ENCODE measurements at places on chromosomes 5 and 9. TPM values are rescaled to one million over a fixed set of nuclear protein-coding genes. Genes with fewer than 3 reads are reported as not detected.

DNA sequence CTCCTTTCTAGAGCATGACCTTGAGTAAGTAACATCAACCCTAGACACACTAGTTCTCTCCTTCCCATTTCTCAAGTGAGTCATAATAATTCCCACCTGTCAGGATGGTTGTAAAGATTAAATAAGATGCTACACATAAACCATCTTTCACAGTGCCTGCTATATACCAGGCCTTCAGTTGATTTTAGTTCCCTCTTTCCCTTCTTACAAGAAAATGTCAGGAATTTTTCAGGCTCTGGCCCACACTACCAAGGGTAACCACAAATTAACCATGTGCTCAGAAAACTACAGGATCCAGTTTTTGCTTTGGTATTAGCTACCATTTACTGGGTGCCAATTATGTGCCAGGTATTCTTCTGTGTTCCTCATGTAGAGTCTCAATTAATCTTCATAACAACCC lies 42.7 kb upstream of the RARS1 start:
- no peak overlapping the region for H3K4me3 ChIP-seq
- no peaks in the 10 kb centered on the region for H3K36me3 ChIP-seq
- no peak for DNase-seq
- no peaks in the 10 kb centered on the region for H3K4me1 ChIP-seq
- no peaks in the 10 kb centered on the region for H3K27me3 ChIP-seq

DNA sequence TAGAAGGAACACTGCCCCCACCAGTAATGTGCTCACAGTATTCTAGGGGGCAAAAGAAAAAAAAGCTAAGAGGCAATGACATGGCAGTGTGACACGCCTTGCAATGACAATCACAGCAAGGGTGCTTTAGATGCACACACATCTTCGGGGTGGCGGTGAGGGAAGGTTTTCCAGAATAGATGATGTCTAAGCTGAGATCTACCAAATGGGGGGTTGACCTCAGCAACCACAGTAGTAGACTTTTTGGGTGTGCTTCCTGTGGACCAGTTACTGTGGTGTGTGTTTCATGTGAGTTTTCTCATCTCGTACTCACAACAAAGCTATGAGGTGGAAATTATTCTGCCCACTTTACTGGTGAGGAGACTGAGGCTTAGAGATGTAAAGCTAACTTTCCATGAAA lies 10.2 kb upstream of the IL12B start:
- H3K4me3 ChIP-seq, result no peak overlapping the region
- H3K4me1 ChIP-seq, result no peaks in the 10 kb centered on the region
- DNase-seq, result no peak
- no peaks in the 10 kb centered on the region for H3K27me3 ChIP-seq

The HSPA4 gene
- 161 TPM for total RNA-seq

DNA sequence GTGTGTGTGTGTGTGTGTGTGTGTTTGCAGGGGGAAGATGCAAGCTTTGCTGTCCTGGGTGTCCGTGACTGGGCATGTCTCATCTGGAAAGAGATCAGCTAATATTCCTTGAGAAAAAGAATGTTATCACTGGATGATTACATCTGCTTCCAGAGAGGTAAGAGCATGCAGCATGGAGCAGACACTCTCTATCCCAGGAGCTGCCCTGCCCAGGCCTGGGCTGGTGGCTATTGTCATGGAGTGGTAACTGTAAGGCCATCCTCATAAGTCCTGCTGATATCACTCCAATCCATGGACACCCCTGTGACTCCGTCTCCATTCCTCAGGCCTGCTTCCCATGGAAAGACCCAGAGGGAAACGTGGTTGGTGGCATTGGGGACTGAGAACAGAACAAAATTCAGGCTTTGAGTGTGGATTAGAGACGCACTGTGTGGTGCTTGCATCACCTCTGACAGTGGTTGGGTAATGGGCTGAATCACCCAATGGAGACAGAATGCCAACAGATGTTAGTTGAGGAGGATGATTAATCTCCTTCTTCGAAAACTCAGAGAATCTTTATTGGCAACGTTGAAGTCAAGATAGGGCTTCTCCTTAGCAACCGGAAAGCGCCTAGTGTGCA lies 52.0 kb upstream of the KCNIP1 start:
- H3K36me3 ChIP-seq, result no peaks in the 10 kb centered on the region
- DNase-seq, result no peak
- no peak overlapping the region for H3K4me3 ChIP-seq
- H3K27ac ChIP-seq, result no peak overlapping the region

The ABHD17B gene
- total RNA-seq, result 16.7 TPM

The FRRS1L gene
- total RNA-seq, result not detected

The LCN9 gene
- total RNA-seq, result not detected

- H3K4me1 ChIP-seq, result peaks cover 29% of the 10 kb centered on the region
- H3K4me3 ChIP-seq, result no peak overlapping the region
- DNase-seq, result no peak
- H3K36me3 ChIP-seq, result no peaks in the 10 kb centered on the region
- no peaks in the 10 kb centered on the region for H3K27me3 ChIP-seq
Observed at GRCh38 chr9:32398207-32398606, 13.8 kb downstream of the ACO1 start.

GRCh38 chr5:177410575-177410974 lies 1.2 kb upstream of the F12 start:
- H3K4me3 ChIP-seq, result no peak overlapping the region
- H3K27ac ChIP-seq, result no peak overlapping the region
- no peaks in the 10 kb centered on the region for H3K4me1 ChIP-seq
- DNase-seq, result no peak
- H3K27me3 ChIP-seq, result no peaks in the 10 kb centered on the region

DNA sequence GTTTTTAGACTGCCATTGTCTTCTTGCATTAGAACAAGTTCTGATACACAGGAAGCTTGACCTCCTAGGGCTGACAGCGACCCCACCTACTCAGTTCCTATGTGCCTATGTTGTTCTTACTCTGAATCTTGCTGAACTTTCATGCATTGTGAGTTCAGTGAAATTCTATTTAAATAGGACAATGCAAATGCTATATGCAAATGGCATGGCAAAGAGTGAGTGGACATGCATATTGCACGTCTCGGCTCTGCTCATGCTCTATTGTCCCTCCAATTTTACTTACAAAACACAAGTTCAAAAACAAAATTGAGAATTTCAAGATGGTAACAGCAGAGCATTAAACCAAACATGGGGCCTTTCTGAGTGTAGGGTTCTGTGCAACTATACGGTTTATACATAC lies 5.3 kb upstream of the DCP2 start:
- no peak overlapping the region for H3K27ac ChIP-seq
- no peak for DNase-seq
- H3K4me1 ChIP-seq, result peaks cover 9% of the 10 kb centered on the region
- no peaks in the 10 kb centered on the region for H3K36me3 ChIP-seq

DNA sequence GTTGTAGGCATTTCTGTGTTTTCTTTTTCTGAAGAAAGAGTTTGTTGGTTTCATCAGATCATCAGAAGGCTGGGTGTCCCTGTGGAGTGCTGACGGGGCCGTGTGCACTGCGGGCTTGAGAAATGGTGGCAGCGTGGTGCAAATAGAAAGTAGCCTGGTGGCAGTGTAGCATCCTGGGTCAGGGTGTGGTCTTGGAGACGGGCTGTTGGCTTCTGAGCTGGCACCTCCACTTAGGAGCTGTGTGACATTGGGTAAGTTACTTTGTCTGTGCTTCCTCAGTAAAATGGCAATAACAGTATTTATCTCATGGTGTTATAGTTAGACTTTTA lies 10.0 kb upstream of the NDST1 start:
- peaks cover 25% of the 10 kb centered on the region for H3K4me1 ChIP-seq
- H3K4me3 ChIP-seq, result no peak overlapping the region
- H3K27me3 ChIP-seq, result no peaks in the 10 kb centered on the region
- peak overlapping the region; percentile 17 for H3K27ac ChIP-seq
